ENCODE measurements at places on chromosomes 6 and 20. TPM values are rescaled to one million over a fixed set of nuclear protein-coding genes. Genes with fewer than 3 reads are reported as not detected.

The CTCFL gene
- total RNA-seq = not detected

The HLA-DPB1 gene
- 10.5 TPM for total RNA-seq

The ANKEF1 gene
- 6.7 TPM for total RNA-seq

DNA sequence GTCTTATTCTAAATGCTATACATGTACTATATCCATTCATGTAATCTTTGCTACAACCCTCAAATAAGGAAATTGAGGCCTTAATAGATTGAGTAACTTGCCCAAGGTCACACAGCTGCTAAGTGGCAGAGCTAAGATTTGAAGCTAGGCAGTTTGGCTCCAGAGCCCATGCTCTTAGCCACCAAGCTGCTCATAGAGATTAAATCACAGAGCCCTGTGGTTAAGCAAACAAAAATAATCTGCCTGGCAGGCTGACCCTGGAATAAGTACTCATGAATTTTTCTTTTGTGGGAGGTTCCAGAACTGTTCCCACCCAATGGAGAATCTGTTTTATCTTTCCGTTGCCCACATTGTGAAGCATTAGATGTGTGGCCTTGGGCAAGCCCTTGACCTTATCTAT lies 7.4 kb downstream of the AAR2 start:
- ATAC-seq = no peak

DNA sequence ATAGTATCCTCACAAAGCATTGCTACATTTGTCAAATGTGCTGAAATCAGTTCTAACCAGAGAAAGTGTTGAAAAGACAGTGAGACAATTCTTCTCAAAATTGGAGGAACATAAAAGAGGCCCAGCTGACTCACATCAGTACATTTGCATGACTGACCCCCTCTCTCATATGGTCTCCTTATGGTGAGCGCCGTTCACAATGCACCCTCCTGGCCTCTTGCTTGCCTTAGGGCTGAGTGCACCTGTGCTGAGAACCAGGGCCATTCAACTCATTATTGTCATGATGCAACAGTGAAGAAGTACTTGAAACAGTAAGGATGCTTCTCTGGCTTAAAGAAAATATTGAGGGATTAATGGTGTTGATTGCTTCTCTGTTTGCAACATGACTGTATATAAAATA lies 375.2 kb upstream of the AGPAT4 start:
- ATAC-seq = no peak

DNA sequence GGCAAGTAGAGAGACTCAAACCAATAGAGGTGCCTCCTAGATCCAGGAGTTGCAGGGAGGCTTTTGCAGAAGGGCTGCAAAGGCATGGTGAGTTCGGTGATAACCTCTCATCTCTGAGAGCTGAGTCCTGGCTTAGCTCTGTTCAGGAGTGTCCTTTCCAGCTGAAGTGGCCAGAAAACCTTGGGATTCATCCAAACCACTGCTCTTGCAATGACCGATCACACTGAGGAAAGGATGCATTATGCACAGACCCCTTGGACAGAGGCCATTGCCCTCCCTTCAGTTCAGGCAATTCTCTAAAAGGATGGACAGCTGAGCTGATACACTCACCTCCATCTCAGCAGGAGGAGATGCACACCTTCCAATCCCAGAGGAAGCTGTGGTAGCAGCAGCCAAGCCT lies 158.8 kb upstream of the ENPP5 start:
- ATAC-seq = no peak

DNA sequence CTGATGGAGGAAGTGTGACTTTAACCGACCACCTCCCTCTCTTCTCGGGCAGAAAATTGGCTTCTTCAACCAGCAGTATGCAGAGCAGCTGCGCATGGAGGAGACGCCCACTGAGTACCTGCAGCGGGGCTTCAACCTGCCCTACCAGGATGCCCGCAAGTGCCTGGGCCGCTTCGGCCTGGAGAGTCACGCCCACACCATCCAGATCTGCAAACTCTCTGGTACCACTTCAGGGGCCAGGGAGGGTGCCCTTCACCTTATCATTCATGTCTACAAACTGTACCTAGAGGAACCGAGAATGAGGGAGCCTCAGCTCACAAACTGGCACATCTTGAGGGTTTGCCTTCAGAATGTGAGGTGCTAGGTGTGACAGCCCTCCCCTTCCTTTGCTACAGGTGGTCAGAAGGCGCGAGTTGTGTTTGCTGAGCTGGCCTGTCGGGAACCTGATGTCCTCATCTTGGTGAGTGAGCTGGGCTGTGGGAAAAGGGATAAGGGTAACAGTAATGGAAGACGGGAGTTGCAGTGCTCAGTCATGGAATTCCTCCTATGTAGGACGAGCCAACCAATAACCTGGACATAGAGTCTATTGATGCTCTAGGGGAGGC lies 18.6 kb downstream of the ABCF1 start:
- no peak for ATAC-seq

GRCh38 chr6:34608321-34609091 lies 52.4 kb upstream of the SPDEF start:
- no peak for ATAC-seq

All from esophagus mucosa (tissue), 1 donor.